ENCODE measurements at places on chromosomes 13 and 19.

GRCh38 chr13:95083758-95084157 is 217.5 kb downstream of the ABCC4 start:
- DNase-seq = peak; percentile 56

DNA sequence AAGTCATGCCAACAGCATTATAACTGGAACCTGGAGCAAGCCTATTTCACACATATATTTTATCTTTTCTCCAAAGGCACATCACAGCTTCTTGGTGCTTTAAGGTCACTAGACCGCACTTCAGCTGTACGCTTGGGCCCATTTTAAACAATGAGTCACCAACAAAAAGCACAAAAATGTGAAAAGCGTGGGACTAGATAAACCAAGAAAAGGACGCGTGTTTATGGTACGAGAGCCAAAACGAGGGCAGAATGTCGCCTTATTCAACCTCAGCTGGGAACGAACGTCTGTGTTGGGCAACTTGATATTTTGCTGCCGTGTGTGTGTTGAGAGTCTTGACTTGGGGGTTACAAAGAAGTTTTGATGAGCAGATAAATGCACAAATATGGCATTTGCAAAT is 9.2 kb upstream of the EHD2 start:
- no peak for DNase-seq

GRCh38 chr13:30412346-30412745 is 9.9 kb upstream of the UBE2L5 start:
- no peak for DNase-seq

DNA sequence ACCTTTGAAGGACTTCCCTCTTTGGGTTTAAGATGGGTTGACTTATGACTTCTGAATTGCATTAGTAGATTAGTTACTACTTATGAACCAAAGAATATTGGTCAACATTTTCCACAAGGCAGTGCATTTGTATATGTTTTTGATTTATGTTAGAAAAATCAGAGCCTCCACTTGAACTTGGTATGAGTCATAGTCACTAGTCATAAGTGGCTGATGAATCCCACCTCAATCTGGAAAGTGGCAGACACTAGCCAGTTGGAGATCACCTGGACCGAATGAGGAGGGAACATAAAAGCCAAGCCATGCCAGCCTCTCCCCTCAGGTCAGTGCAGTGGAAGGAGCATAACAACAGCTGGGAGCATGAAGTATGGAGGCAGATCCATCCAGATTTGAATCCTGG is 39.3 kb upstream of the SPART start:
- DNase-seq = no peak

DNA sequence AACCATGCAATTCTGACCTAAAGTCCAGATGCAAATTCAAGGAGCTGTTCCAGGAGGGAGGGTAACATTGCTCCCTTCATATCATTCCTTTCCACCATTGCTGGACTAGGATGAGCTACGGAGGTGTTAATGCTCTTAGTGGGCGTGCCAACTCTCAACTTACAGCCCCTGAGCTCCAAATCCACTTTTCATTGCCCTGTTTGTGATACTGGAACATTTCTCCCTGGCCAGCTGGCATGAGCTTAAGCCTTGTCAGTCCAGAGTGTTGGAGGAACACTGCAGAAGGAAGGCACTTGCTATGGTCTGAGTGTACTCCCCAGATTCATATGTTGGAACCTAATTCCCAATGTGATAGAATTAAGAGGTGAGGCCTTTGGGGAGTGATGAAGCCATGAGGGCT is 70.4 kb upstream of the FARP1 start:
- DNase-seq = no peak

- DNase-seq = no peak
Measured at GRCh38 chr13:29530901-29531300, 64.6 kb downstream of the SLC7A1 start.

- no peak for DNase-seq
Measured at GRCh38 chr19:8115805-8116396, 33.5 kb downstream of the FBN3 start.

DNA sequence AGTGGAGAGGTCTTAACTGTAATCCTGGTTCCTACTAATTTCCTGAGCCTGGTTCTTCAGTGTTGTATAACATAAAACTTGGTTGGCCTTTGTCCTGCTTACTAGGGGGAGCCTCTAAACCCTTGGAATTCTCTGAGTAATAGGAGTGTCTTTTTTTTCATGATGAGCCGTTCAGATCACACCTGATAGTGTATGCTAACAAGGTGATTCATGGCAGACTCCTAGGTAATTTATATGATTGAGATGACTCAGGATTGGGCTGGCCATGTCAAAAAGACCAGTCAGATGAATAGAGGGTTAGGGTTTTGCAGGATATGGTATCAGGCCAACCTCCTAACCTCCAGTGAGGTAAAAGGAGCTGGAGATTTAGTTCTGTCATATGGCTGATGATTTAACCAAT is 135.8 kb upstream of the KLF12 start:
- no peak for DNase-seq

DNA sequence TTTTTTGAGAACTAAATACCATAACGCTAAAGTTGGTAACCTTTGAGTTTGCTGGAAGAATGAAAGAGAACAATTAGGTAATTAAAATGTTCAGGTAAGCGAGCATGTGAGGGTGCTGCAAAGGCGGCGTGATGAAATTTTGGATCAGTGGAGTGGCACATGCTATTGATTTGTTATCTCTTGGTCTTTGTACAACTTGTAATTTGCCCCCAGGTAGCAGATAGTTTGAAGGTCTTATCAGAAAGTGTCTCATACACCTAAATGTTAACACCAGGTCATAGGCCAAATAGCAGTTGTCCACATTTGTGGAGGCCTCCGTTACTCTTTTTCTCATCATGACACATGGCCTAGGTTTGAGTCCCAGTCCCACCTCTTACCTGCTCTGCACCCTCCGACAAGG is 14.9 kb downstream of the ARHGAP35 start:
- no peak for DNase-seq

- DNase-seq = no peak
Measured at GRCh38 chr13:88895261-88895941, 1224.2 kb downstream of the SLITRK5 start.

- no peak for DNase-seq
Measured at GRCh38 chr13:98478189-98479129, 98.4 kb downstream of the STK24 start.

DNA sequence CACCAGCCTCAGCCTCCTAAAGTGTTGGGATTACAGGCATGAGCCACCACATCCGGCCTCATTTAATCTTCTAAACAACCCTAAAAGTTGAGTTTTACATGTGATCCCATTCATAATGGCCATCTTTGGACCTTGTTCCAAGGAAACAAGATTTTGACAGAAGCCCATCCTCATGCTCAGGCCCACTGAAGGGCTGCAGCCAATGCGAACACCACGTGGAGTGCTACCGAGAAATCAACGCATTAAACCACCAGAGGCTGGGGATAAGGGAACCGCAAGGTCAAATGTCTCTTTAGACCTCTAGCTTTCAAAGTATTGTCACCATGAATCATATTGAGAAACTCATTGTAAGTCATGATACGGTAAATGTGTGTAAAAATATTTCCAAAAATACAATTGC is 49.4 kb upstream of the DOCK9 start:
- no peak for DNase-seq

DNA sequence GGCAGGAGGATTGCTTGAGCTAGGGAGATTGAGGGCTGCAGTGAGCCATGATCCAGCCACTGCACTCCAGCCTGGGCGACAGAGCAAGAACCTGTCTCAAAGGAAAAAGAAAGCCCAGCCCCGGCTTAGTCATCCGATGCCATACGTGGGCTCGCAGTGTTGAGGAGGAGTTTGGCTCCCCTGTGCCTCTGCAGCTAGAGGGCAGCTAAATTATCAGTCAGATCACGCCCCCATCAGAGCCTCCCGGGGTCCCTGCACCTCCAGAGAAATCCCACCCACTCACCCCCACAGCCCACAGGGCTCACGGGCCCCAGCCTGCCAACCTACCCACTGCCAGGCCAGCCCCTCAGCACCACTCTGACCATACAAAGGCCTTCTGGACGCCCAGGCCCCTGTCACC is 27.6 kb downstream of the MAU2 start:
- no peak for DNase-seq

DNA sequence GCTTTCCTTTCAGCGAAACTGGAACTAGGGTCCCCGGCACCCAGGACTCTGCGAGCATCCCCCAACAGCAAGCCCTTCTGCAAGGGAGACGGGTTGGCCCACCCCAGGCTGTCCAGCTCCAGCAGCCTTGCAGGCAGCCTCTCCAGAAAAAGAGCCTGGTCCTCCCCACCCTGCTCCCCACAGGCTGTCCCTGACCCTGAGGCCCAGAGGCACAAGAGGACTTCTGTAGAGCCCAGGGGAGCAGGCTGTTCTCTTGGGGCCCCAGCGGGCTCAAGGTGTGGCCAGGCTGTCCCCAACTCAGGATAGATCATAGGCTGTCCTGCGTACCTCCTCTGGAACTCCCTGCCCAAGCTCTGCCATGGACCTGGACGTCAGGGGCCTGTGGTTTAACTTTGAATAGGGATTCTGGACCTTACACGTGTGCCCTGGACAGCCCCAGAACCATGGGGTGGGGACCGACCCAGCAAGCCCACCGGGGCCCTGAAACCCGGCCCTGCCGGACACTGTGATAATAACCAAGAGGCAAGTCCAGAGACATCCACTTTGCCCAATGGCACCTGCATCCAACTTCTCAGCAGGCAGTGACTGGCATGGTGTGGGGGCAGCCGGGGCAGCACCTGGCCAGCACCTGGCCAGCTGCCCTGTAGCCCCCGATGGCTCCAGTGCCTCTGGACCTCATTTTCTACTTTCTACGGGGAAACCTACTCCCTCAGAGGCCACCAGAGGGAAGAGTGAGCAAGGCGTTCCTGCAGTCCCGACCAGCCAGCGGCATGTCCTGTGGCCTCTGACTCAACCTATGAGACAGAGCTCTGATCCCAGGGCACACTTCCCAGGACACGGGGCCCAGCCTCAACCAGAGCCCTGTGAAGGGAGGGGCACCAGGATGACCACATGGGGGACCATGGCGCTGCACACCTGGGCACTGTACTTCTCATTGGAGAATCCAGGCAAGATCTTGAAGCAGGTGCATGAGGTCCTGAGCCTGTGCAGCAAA is 50.9 kb upstream of the TPM4 start:
- DNase-seq = peak; percentile 32

DNA sequence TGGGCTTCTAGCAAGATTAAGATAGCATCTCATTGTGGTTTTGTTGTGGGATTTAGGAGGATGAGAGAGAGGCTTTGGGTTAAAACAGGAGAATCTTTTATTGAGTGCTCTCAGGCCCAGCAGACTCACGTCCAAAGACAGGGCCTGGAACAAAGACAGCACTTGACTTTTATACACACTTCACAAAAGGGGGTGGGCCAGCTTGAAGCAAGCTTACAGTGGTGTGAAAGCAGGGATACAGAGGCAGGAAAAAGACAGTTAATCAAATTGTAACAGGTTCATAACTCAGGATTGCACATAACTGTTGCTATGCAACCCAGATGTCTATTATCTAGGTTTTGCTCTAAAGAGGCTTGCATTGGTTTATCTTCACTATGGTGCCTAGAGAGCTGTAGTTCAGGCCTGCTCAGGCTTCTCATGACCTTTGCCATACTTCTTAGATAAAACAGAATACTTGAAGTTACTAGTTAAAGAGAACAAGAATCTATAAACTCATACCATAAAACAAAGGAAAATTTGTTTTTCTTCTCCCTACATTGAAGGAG is 42.2 kb upstream of the CEACAM21 start:
- no peak for DNase-seq

DNA sequence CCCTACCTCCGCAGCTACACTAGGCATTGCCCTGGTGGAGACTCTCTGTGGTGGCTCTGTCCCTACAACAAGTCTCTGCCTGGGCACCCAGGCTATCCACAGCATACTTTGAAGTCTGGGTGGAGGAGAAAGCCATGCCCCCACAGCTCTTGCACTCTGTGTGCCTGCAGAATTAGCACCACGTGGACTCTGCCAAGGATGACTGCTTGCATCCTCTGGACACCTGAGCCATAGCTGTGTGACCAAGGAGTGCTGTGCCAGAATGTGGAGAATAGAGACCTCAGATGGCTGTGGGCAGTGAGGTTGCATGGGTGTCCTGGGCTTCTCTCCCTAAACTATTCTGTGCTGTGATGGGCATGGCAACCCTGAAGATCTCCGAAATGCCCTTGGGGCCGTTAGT is 21.2 kb upstream of the MCF2L start:
- DNase-seq = no peak

GRCh38 chr19:58407658-58408151 is 744 bp upstream of the ZNF584 start:
- DNase-seq = no peak

DNA sequence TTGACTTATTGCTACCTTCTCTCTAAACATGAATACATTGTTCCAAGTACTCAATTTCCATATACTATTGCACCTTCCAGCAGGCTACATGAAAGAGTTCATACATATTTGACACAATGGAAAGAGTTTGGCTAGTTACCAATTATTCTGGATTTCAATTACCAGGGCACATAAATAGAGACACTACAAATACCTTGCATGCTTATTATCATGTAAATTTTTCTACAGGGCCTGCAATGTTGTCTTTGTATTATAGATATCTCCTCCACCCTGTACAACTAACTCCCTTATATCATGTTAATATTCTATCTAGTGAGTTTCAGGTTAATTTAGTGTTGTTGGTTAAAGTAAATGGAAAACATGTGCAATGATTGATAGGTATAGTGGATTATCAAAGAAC is 540.7 kb upstream of the SLITRK5 start:
- no peak for DNase-seq

- no peak for DNase-seq
Measured at GRCh38 chr13:112443191-112443994, 67.2 kb downstream of the SPACA7 start.

DNA sequence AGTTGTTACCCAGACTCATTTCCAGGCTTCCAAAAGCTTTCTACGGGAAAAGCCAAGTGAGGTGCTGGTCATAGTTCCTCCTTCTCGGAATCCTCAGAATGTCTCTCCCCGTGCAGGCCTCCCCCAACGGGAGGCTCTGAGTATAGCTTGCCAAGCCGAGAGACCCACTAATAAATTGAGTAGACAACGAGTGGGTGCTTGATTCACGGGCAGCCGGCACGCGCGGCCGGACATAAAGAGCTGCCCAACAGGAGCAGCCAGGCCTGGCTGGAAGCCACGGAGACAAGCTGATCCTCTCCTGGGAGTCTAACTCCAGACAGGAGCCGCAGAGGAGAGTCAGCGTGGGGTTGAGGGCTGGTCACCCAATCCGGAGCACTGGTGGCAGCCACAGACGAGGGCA is 43.4 kb upstream of the MEDAG start:
- no peak for DNase-seq

DNA sequence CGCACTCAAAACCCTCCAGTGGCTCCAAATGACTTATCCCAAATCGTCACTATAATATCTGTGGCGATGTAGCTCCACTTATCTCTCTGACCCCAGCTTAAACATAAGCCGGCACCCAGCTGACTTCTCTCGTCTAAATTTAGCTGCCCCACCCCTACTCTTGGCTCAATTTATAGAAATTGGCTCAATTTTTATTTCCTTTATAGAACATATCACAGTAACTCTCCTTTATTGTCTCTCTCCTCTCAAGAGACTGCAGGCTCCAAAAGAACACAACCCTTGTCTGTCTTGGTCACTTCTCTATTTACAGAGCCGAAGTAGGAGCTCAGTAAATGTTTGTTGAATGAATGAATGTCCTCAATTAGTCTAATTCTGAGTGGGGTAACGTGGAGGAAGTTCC is 805 bp downstream of the ZNF784 start:
- DNase-seq = no peak

- no peak for DNase-seq
Measured at GRCh38 chr13:36131931-36132297, 732 bp upstream of the DCLK1 start.

GRCh38 chr19:54136086-54136863 is 1.3 kb upstream of the CNOT3 start:
- DNase-seq = no peak

All from GM04503 (cell line).